ENCODE measurements at places on chromosomes 2 and 18. TPM values are rescaled to one million over a fixed set of nuclear protein-coding genes. Genes with fewer than 3 reads are reported as not detected.
A peak's percentile ranks its signal among the peaks of the same experiment; 100 is the strongest.

DNA sequence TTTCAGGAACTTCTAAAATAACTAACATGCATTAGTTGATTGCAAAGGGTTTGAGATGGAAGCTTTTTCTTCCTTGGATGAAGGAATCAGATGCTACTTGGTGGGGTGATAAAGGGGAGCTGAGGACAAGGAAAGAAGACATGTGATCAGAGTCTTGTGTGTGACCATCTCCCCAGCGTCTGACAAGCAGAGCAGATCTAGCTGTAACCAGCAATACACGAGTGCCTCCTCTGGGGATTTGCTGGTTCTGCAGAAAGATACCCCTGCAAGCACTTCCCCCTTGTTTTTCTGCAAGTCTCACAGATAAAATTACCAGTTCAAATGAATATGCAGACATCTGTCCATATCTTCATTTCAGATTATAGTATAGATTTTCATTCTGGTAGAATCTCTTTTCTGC is 2.7 kb downstream of the CDH7 start:
- DNase-seq: no peak

DNA sequence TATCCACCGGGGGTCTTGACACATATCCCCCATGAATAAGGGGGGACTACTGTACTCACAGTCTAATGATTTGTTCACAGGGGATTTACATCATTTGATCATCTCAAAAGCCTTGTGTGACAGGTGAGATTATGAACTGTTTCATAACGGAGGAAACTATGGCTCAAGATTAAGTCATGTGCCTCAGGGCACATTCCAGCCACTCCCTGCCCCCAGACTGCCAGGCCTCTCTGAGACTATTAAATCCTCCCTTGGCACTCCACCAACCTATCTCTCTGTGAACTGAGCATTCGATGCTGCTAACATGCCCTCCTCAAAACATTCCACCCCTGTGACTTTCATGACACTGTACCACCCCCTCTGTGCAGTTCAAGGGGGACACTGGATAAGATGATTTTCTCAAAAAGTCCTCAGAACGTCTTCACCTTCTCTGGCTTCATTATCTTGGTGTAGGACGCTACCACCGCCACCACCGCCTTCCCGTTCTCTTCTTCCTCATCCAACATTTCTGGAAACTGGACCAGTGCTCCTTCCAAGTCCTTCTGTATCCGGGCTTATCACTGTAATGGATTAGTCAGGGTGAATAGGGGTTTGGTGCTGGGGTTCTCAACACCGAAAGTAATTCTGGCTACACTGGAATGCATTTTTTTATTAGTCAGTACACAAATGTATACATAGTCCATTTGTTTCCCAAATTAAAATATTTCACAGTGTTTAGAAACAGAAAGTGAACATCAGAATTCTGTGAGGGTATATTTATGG is 169.6 kb downstream of the KCNS3 start:
- peak; percentile 7 for DNase-seq

DNA sequence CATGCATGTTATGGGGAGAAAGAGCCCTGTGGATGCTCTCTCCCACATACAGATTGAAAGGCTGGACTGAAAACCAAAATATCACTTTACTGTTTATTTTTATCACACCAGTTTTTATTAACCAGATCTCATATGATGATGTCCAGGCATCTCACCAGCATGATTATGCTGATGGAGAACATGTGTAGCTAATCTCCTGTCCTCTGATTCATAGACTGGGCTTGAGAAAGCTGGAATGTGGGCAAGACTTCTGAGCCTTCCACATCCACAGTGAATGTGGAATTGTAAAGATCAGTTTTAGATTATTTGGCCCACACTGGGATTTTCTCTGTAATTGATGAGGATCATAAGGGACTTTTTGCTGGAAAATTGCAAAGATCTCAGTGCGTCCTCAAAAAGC is 137.9 kb downstream of the ICOS start:
- no peak for DNase-seq

The GALR1 gene
- total RNA-seq: 0.40 TPM

DNA sequence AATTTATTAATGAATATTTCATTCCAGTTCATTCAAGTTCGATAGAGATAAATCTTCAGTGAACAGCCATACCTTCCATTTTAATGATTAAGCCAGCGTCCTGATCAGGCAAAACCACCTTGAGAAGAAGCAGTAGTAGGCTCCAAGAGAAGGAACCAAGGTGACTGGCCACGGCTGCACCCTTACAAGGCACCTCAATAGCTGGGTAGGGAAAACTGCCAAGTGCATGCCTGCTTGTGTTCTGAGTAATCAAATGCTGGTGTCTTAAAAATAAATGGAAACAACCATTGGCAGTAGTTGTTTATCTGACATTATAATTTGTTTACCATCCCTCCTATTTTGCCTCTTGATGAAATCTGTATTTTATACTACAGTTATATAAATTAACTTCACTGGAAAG is 10.0 kb upstream of the FEZ2 start:
- DNase-seq: no peak

The FAM237A gene
- not detected for total RNA-seq
